ENCODE measurements at places on chromosomes 5 and 9.

GRCh38 chr5:132651838-132652469 is 6.0 kb upstream of the IL13 start:
- DNase-seq: no peak

DNA sequence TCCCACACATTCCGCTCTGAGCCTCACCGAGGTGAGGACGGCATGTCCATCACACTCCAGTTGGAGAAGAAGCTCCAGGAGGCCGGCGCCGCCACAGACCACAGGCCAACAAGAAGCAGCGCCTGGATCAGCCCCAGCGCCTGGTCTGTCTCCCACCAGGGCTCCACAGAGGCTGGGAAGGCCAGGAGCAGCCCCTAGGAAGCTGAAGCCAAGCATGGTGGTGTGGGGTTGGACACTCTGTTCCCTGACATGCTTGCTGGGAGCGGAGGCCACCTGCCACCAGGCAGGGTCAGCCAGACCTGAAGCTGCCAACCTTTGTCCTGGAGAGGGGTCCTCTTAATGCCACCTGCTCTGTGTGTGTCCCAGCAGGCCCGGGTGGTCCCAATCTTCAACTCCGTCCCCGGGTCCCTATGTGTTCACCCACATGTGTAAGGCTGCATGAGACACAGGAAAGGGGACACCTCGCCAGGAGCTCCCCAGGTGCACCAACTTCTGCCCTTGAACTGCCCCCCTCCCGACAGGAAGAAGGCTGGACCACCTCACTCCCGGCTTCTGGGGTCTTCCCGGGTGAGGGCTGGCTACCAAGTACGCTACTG is 140.1 kb upstream of the PPP1R26 start:
- no peak for DNase-seq

- DNase-seq: no peak
These were observed 145.2 kb downstream of the MTRR start for GRCh38 chr5:8013948-8014710.

DNA sequence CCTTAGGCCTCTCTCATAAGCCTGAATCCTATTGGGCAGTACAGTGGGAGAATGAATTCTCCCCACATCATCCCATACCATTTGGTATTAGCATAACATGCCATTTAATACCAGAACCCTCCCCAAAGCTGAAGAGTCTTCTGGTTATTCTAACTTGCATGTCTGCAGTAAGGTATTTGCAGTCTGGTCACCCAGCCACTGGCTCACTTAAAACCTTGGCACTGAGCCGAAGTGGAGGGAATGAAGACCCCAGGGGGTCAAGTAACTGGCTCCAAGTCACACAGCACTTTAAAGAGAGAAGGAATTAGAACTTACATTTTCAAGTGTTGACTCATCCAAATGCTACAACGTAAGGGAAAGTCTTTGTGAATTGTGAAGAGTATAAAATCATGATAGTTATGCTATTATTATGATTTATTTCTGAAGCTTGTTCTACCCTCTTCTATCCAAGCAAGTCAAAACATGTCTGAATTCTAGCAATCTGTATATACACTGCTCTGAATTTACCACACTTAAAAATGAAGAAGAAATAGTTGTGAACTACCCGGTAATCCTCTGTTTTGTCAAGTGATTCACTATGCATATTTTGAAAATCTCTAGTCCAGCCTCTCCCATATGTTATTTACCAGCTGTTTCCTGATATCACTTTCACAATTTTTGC is 28.5 kb downstream of the GLRA1 start:
- DNase-seq: no peak

DNA sequence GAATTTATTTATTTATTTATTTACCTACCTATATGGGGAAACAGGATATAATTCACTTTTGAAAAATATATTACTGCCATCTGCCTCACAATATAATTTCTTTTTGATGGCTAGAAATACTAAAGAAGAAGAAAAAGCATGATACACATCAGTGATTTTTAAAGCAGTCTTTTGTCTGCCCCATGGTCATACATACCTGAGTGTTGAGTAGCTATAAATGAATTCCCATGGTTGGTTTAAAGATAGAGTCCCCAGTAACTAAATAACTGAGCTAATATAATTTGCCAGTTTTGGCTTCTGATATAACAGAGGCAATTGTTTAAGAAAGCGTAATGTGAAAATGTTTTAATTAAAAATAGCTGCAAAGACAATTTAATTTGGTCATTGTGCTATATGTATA is 447.8 kb downstream of the PDE4D start:
- DNase-seq: no peak

All from hypothalamus (tissue), 51 donors.